ENCODE measurements at places on chromosomes 1 and 21. TPM values are rescaled to one million over a fixed set of nuclear protein-coding genes. Genes with fewer than 3 reads are reported as not detected.

The ZBTB8B gene
- total RNA-seq, result not detected

DNA sequence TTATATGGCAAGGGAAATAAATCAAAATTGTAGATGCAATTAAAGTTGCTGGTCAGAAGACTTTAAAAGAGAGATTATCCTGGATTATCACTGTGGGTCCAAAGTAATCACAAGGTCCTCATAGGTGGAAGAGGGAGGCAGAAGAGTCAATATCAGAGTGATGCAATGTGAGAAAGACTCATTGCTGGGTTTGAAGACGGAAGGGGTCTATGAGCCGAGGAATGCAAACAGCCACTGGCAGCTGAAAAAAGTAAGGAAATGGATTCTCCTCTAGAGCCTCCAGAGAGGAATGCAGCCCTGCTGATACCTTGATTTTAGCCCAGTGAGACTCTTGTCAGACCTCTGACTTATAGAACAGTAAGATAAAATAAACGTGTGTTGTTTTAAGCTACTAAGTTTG lies 59.8 kb upstream of the MUTYH start:
- H3K27ac ChIP-seq, result no peak overlapping the region
- H3K4me3 ChIP-seq, result no peak overlapping the region
- H3K27me3 ChIP-seq, result no peaks in the 10 kb centered on the region
- DNase-seq, result no peak
- H3K36me3 ChIP-seq, result no peaks in the 10 kb centered on the region

DNA sequence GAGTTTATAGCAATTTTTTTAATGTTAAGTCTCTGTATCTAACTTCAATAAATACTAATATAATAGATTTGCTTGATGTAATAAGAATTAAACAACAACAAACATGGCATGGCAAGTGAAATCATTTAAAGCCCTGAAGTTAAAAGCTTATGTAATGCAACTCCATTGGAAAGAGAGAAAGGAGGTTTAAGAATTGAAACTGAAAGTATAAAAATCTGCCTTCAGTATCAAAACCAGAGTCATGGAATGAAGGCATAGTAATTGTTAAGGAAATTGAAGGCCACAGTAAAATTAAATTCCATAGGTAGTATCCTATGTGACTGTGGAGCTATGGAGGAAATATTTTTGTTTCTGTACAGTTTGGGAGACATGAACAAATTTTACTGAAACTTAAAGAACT lies 55.1 kb downstream of the PRDX6 start:
- no peaks in the 10 kb centered on the region for H3K27me3 ChIP-seq
- H3K36me3 ChIP-seq, result no peaks in the 10 kb centered on the region
- H3K27ac ChIP-seq, result no peak overlapping the region
- H3K4me1 ChIP-seq, result peaks cover 5% of the 10 kb centered on the region
- no peak for DNase-seq

- no peaks in the 10 kb centered on the region for H3K27me3 ChIP-seq
- DNase-seq, result peak; percentile 26
- H3K4me3 ChIP-seq, result peak overlapping the region; percentile 63
- peaks cover 27% of the 10 kb centered on the region for H3K4me1 ChIP-seq
- no peaks in the 10 kb centered on the region for H3K36me3 ChIP-seq
- no peak overlapping the region for H3K27ac ChIP-seq
These were observed 102.2 kb downstream of the CASZ1 start for GRCh38 chr1:10694274-10694632.

DNA sequence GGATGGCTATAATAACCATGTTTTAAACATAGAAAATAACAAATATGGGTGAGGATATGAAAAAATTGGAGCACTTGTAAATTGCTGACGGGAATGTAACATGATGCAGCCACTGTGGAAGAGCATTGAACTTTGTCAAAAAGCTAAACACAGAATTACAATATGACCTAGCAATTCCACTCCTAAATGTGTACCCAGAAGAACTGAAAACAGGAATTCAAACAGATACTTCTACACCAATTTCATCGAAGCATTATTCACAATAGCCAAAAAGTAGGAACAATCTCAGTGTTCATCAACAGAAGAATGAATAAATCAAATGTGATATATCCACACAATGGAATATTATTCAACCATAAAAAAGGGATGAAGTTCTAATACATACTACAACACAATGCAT lies 32.7 kb upstream of the COA6 start:
- no peak overlapping the region for H3K4me3 ChIP-seq
- no peaks in the 10 kb centered on the region for H3K4me1 ChIP-seq
- H3K27me3 ChIP-seq, result no peaks in the 10 kb centered on the region

The SLC50A1 gene
- total RNA-seq, result 12.5 TPM

The SLC5A9 gene
- total RNA-seq, result not detected

The NAXE gene
- 23.3 TPM for total RNA-seq

- no peaks in the 10 kb centered on the region for H3K27me3 ChIP-seq
- peaks cover 42% of the 10 kb centered on the region for H3K36me3 ChIP-seq
- DNase-seq, result no peak
- H3K27ac ChIP-seq, result no peak overlapping the region
- H3K4me1 ChIP-seq, result no peaks in the 10 kb centered on the region
These were observed 42.5 kb downstream of the ZBTB40 start for GRCh38 chr1:22494144-22494543.

The C1orf21 gene
- total RNA-seq, result 0.45 TPM

DNA sequence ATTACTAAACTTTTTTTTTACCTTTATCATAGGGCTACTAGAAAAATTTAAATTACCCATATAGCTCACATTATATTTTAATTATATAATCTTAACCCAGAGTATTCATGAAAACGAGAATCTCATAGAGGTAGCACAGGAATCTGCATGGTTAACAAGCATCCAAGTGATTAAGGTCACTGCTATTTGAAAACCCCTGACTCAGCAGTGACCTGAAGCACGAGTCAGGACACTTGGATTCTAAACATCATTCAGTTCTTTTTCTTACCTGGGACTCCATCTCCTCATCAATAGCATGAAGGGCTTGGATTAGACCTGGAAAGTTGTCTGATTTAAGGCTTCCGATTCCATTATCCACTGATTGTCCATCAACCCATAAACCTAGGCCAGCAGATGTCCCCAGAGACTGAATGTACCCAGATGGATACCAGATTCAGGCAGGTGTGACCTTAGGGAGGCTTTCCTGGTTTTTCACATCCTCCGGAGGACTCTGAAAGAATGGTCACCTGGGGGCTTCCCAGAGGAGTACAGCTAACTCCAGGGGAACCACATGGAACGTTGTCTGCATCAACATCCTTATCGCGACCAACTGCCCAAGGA lies 174.3 kb downstream of the SETD4 start:
- H3K4me3 ChIP-seq, result no peak overlapping the region
- DNase-seq, result no peak
- H3K36me3 ChIP-seq, result no peaks in the 10 kb centered on the region
- H3K27ac ChIP-seq, result no peak overlapping the region
- peaks cover under 1% of the 10 kb centered on the region for H3K27me3 ChIP-seq
- H3K4me1 ChIP-seq, result no peaks in the 10 kb centered on the region

- H3K4me1 ChIP-seq, result no peaks in the 10 kb centered on the region
- no peak for DNase-seq
- H3K36me3 ChIP-seq, result no peaks in the 10 kb centered on the region
- H3K27me3 ChIP-seq, result no peaks in the 10 kb centered on the region
- no peak overlapping the region for H3K27ac ChIP-seq
These were observed 6.7 kb upstream of the PADI6 start for GRCh38 chr1:17365293-17365692.

The C1orf232 gene
- not detected for total RNA-seq

DNA sequence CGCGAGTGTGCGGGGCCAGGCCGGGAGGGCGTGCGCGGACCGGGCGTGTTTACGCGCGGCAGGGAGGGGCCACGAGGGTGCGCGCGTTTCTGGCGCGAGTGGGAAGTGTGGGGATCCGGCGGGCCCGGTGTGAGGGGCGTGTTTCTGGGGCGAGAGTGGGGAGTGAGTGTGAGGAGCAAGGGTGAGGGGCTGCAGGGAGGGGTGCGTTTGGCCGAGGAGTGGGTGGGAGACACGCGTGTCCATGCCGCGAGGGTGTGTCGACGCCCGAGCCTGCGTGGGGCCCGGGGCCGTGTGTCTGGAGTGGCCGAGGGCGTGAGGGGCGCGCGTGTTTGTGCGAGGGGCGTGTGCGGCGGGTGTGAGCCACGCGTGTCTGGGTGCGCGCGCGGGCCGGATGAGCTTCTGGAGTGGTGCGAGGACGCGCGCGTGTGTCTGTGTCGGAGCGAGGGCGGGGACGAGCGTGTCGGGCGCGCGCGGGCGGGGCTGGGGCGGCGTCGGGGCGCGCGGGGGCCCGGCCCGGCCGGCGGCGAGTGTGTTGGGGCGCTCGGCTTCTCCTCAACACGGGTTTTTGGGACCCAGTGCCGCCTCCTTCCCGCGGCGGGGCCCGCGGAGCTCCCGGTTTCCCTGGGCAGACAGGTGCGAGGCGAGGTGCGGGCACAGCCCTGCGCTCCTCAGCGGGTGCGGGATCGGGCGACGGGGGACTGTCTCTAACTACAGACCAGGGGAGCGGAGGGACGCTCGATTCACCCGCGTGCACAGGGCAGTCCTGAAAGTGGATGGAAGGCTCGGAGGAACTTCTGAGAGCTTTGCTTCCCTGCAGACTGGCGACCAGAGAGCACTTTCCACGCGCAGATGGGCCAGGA lies 65.8 kb upstream of the VAMP3 start:
- DNase-seq, result peak; percentile 12
- peaks cover 20% of the 10 kb centered on the region for H3K4me1 ChIP-seq

The MYCL gene
- total RNA-seq, result 0.08 TPM

The HLCS gene
- total RNA-seq, result 10.0 TPM

The ABCA4 gene
- not detected for total RNA-seq

- no peaks in the 10 kb centered on the region for H3K36me3 ChIP-seq
- H3K4me1 ChIP-seq, result no peaks in the 10 kb centered on the region
- H3K4me3 ChIP-seq, result no peak overlapping the region
These were observed 146.4 kb downstream of the NOS1AP start for GRCh38 chr1:162215902-162216301.

The LAMB3 gene
- total RNA-seq, result 0.31 TPM

The SPATA46 gene
- not detected for total RNA-seq

The UBE2U gene
- not detected for total RNA-seq

GRCh38 chr1:19844731-19845495 lies 29.8 kb upstream of the RNF186 start:
- H3K27me3 ChIP-seq, result peaks cover 10% of the 10 kb centered on the region
- H3K4me3 ChIP-seq, result no peak overlapping the region
- DNase-seq, result no peak
- H3K36me3 ChIP-seq, result no peaks in the 10 kb centered on the region
- no peaks in the 10 kb centered on the region for H3K4me1 ChIP-seq

- H3K4me3 ChIP-seq, result peak overlapping the region; percentile 85
- H3K27ac ChIP-seq, result no peak overlapping the region
- H3K4me1 ChIP-seq, result peaks cover 56% of the 10 kb centered on the region
- DNase-seq, result peak; percentile 53
These were observed 688 bp downstream of the PRXL2B start for GRCh38 chr1:2587071-2587859.

DNA sequence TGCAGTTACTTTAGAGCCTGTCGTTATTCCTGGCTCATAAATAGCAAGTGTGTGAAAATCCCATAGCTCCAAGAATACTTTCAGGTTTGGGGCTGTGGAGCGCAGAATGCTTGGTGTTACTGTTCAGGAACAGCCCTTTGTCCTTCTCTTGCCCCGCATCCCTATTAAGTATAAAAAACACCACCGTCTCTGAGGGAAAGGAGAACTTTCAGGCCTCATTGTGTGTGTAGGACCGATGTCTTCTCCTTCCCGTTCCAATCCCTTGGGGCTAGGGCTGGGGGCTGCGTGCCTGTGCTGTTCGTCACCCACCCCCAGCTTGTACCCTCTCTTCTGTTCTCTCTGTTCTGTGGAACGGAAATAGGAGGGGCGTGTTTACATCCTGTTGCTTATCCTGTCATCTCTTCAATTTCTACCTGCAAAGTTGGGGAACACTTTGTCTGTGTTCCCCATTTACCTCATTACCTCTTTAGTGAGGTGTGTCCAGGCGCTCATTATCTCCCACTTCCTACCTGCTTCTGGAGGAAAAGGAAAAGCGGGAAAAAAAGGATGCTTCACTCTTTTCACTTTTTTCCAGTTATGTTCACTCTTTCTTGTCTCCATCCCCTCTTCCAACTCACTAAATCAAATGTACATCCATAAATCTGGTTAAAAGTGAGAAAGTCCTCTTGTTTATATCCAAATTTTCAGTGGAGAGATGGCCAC lies 788 bp upstream of the TXNIP start:
- H3K27ac ChIP-seq, result peak overlapping the region; percentile 92
- no peaks in the 10 kb centered on the region for H3K27me3 ChIP-seq
- peaks cover 35% of the 10 kb centered on the region for H3K36me3 ChIP-seq

The MTARC2 gene
- not detected for total RNA-seq

The S100A8 gene
- total RNA-seq, result 23.8 TPM

GRCh38 chr1:233182587-233182986 lies 112.9 kb downstream of the PCNX2 start:
- H3K27me3 ChIP-seq, result no peaks in the 10 kb centered on the region
- H3K27ac ChIP-seq, result no peak overlapping the region
- peaks cover 28% of the 10 kb centered on the region for H3K36me3 ChIP-seq
- H3K4me3 ChIP-seq, result no peak overlapping the region
- DNase-seq, result no peak

The RASSF5 gene
- total RNA-seq, result 153 TPM

The SPRR4 gene
- not detected for total RNA-seq

The SYT11 gene
- total RNA-seq, result 6.1 TPM

DNA sequence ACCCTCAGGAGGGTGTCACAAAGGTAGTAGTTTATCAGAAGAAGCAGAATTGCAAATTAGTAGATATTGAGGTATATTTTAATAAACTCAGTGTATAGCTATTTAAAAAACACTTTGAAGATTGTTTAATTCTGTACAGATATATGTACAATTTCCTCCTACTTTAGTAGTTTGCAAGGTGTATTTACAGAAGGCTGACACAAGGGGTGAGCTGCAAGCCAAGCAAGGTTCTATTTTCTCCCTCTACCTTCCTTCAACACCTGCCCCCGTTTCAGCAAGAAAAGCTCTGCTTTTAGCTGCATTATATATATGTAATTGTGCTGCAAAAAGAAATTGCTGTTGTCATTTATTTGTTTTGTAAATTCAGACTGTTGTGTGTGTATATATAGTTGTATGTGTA lies 674.2 kb upstream of the PKN2 start:
- H3K36me3 ChIP-seq, result no peaks in the 10 kb centered on the region
- no peak overlapping the region for H3K4me3 ChIP-seq
- H3K27me3 ChIP-seq, result peaks cover 8% of the 10 kb centered on the region

The LRRC53 gene
- not detected for total RNA-seq

The CRYZL1 gene
- total RNA-seq, result 30.5 TPM

Data from CD4-positive, alpha-beta T cell (primary cell).